ENCODE measurements at places on chromosomes 3 and 15. TPM values are rescaled to one million over a fixed set of nuclear protein-coding genes. Genes with fewer than 3 reads are reported as not detected.

Gene RASGRP1
- 0.05 TPM for total RNA-seq

Gene RAB11A
- total RNA-seq = 145 TPM

Gene GABRA5
- total RNA-seq = not detected

Gene AHSG
- not detected for total RNA-seq

Gene ANKRD34C
- total RNA-seq = not detected

Gene GHRL
- total RNA-seq = not detected

Gene UBE2E1
- 61.5 TPM for total RNA-seq

Gene GOLGA8O
- 1.6 TPM for total RNA-seq

Gene TFG
- total RNA-seq = 81.4 TPM

Gene LIPH
- 2.3 TPM for total RNA-seq

Gene SHQ1
- total RNA-seq = 25.0 TPM

Gene PLSCR1
- 177 TPM for total RNA-seq

Gene CLPX
- total RNA-seq = 33.9 TPM

Measured in cardiac ventricle fibroblast (primary cell).